ENCODE measurements at places on chromosomes 13 and 19.

- no peak for DNase-seq
These were observed 423 bp downstream of the LSM14A start for GRCh38 chr19:34172661-34173192.

DNA sequence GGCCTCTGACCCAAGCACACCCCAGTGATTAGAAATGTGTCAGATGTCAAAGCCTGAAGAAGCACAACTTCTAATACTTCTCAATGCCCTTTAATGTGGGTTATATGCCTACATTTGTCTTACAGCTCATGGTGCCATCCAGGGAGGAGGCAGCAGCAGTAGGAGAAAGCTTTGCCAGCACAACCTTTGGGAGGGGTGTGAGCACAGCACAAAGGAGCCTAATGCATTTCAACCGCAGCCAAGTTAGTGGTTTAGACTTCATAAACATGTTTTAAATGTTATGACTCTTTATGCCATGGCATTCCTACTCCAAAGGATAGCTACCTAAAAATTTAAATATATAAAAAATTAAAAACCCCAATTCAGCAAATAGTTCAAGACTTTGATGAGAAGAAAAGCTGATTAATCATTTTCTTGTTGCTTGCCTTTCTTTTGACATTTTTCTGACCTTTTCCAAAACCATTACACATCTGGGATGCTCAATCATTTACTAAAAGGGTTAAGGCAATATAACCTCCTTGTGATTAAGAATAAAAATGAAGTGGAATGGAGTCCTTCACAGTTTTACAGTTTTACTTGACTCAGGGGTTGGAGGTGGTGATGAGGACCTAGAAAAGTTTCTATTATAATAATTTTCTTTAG lies 142.7 kb downstream of the DLEU7 start:
- DNase-seq, result no peak

- DNase-seq, result no peak
These were observed 201.5 kb downstream of the TM9SF2 start for GRCh38 chr13:99702687-99703319.

DNA sequence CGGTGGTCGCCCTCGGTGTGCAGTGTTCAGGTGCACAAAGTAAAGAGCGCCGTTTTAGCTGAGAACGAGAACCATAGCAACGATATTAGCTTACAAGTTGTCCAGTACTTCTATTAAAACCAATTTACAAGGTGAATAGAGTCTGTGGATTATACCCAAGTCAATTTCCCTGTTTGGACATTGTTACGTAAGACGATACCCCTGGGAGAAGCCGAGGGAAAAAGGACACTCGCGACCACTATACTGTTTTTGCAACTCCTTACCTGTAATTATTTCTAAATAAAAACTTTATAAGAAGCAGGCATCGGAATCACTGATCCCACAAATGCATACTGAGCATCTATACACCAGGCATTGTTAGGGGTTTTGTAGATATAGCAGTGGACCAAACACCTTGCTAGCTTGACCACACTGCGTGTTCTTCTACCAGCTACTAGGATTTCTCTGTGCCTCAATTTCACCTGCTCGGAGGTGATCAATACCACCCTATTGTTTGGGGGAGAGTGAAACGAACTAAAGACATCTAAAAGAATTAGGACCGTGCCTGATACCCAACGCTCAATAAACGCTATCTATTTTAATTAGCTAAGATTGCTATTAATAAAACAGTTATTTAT lies 488 bp upstream of the EEF2 start:
- DNase-seq, result no peak

GRCh38 chr13:94595001-94595949 lies 677 bp downstream of the TGDS start:
- DNase-seq, result no peak
